Activated CD4-positive, CD25-positive, alpha-beta regulatory T cell treated with anti-CD3 and anti-CD28 coated beads, Interleukin-2, amount 50 U/mL, for 24 hours (primary cell): ENCODE measurements at places on chromosomes 7 and 10.

DNA sequence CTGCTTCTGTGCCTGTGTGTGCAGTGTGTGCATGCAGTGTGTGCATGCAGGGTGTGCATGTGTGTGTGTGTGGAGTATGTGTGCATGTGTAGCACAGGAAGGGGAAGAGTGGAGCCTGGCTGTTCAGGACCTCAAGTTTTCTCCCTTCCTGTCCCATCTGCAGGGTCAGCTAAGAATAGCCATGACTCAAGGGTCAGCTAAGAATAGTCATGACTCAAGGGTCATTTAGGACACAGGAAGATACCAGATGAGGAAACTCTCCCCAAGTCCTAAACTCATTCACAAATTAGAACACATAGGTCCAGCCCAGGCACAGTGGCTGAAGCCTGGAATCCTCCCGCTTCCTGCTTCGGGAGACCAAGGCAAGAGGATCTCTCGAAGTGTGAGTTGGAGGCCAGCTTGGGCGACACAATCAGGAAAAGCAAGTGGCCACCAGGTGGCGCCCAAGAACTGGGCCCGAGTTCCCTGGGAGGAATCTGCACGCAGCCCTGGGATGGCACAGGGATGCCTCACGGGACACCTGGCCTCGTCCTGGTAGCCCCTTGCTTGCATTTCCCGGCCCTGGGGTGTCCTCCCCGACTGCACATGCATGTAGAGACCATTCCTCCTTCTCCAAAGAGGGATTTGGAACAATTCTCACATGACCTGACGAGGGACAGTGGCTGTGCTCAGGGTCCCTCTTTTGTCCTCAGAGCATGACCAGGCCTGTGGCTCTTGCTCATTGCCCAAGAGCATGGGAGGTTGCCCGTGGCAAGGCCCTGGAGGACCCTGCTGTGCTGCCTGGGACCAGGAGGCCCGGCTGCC is 21.4 kb upstream of the VOPP1 start:
- ATAC-seq = peak; percentile 62

GRCh38 chr10:71213761-71214440 is 1.5 kb downstream of the UNC5B start:
- ATAC-seq = no peak

GRCh38 chr10:15472431-15473395 is 101.6 kb upstream of the FAM171A1 start:
- ATAC-seq = no peak

DNA sequence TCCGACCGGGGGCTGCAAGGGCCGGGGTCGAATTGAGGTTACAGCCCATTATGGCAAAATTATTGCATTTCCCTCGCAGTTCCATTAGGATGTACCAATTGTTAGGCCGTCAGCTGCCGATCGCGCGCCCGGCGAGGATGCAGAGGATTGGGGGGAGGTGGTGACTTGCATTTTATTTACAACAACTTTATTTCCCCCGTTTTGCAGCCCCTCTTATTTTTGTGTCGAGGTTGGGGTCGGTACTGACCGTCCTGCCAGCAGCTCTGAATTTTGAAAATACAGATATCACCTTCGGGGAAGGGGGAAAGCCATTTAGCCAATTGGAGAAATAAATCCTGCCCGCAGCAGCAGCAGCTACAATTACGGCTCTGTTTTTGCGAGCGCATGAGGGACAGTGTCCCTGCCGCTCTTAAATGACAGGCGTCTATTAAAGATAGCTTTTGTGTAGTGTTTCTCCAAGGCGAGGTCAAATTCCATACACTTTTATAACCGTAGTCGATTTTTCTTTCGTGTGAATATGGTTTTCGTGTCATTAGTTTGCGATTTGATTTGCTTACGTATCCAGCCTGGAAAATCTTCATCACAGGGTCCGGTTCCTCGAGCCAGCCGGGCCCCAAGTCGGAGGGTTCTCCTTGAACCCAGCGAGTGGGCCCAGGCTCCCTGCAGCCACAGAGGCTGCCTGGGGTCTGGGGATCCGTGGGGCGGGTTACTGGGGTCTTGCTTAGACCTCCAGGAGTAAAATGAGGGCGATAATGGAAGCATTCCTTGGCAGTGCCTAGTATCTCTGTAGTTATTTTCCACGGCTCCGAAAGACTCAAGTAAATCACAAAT is 684 bp upstream of the HOXA5 start:
- no peak for ATAC-seq

- ATAC-seq = no peak
Observed at GRCh38 chr7:37481154-37481553, 32.5 kb upstream of the ELMO1 start.

GRCh38 chr10:117346574-117346973 is 28.7 kb downstream of the PDZD8 start:
- ATAC-seq = no peak
